Activated naive CD8-positive, alpha-beta T cell treated with anti-CD3 and anti-CD28 coated beads, Interleukin-2, amount 10 ng/mL, durations not matched to agents 7 days and 5 days (primary cell): ENCODE measurements at places on chromosomes 3 and 15.
A peak's percentile ranks its signal among the peaks of the same experiment; 100 is the strongest.

GRCh38 chr3:160486459-160486869, 36.9 kb upstream of the TRIM59 start:
- H3K27me3 ChIP-seq, result peaks cover 4% of the 10 kb centered on the region
- DNase-seq, result no peak
- H3K4me1 ChIP-seq, result peaks cover 4% of the 10 kb centered on the region
- no peak overlapping the region for H3K27ac ChIP-seq
- H3K36me3 ChIP-seq, result no peaks in the 10 kb centered on the region
- H3K4me3 ChIP-seq, result no peak overlapping the region

DNA sequence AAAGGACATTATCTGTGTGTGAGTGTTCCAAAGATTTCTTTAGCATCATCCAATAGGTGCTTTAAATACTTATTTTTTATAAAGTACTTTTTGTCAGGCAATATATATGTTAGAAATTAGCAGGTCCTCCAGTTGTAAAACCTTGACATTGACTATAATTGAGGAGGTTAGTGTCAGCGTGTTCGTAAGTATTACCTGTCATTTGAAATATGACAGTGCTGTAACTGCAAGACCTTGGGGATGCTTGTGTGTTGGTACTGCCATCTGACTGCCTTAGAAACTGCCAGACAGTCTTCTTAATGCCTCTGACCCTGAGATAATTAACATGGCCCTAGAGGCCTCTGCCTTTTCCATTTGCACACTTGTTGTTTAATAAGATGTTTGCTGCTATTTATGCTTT, 170.7 kb downstream of the NAALADL2 start:
- H3K4me1 ChIP-seq, result no peaks in the 10 kb centered on the region
- H3K4me3 ChIP-seq, result no peak overlapping the region
- no peaks in the 10 kb centered on the region for H3K27me3 ChIP-seq
- DNase-seq, result no peak

DNA sequence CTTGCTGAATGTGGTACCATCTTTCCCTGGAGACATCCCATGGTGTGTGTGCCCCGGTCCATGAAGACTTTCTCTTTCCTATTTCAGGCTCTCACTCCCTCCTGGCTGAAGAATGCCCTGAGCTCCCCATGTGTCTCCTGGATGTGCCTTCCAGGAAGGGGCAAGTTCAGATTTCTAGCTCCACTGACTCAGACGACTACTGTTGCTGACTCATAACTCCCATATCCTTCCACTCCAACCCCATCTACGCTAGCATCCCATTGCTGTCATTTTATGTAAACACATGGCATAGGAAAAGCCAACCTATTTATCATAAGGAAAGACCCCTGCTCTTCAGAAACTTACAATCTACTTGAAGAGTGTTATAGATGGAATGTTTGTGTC, 95.0 kb downstream of the ADCY5 start:
- peaks cover 27% of the 10 kb centered on the region for H3K27me3 ChIP-seq
- no peak for DNase-seq
- no peaks in the 10 kb centered on the region for H3K36me3 ChIP-seq

GRCh38 chr15:62053439-62054085, 6.7 kb downstream of the VPS13C start:
- no peak overlapping the region for H3K4me3 ChIP-seq
- H3K27me3 ChIP-seq, result no peaks in the 10 kb centered on the region
- H3K4me1 ChIP-seq, result peaks cover 11% of the 10 kb centered on the region
- peaks cover 20% of the 10 kb centered on the region for H3K36me3 ChIP-seq

DNA sequence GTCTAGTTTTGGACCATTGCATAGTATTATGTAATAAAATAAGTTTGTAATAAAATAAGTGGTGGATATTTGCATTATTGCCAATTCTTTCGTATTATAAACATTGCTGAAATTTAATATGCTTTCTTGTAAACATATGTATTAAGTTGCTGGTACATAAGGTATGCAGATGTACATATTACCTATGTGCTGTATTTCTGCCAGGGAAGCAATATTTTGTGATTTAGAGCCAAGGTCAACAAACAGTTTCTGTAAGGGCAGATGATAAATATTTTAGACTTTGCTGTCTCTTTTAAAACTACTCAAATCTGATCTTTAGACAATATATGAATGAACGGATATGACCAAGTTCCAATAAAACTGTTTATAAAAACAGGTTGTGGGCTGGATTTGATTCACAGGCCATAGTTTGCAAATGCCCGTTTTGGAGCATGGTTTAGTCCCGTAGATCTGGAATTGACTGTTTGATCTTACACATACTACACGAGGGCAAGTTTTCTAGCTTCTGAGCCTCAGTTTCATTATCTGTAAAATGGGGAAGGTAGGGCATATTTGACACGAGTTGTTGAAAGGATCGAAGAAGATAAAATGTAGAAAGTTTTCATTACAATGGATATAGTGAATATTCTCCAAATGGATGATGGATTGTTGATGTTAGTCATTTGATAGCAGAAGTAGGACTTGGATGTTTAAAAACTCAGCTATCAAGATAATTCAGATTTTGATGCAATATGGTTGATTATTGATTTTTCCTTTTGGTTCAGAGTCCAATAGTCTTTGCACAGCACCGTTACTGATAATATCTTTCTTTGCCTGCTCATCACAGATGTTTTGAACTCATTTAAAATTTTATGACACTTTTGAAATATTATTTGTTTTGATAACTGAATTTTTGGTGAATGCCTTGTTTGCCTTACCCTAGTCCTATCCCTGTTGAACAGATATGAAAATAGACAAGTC, 394.6 kb downstream of the FEZF2 start:
- no peak for DNase-seq
- H3K27ac ChIP-seq, result no peak overlapping the region
- H3K4me1 ChIP-seq, result no peaks in the 10 kb centered on the region
- no peak overlapping the region for H3K4me3 ChIP-seq

DNA sequence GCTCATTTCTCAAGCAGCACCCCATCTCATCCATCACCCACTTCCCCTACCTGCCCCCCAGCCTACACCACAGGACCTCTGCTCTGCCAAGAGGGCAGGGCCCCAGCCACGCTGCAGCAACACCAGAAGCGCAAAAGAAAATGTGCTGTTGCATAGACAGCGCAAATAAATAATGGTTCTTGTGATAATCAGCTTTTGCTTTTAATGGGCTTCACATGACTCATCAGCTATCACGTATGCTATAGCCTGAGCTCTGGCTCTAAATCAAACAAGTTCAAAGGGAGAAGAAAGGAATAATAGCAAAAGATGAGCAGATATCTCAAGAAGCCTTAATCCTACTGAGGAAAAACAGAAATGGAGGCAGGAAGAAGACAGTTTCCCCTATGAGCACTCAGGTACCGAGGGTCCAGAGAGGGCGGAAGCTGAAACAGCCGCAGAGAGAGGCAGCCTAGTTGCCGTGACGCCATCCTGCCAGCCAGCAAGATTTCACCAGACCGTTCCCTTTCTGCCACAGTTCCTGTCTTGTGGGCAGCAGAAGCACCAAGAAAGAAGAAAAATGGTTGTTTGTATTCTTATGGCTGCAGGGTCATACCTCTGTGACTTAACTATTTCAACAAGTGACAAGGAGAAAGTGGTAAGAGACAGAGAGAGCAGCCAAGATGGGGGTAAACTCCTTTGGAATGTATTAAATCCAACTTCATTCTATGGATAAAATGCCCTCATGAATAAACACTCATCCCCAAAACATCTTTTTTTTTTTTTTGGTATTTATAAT, 22.0 kb downstream of the RAB27A start:
- H3K4me1 ChIP-seq, result peaks cover 61% of the 10 kb centered on the region
- peak overlapping the region; percentile 77 for H3K4me3 ChIP-seq
- H3K36me3 ChIP-seq, result peaks cover 47% of the 10 kb centered on the region
- H3K27me3 ChIP-seq, result no peaks in the 10 kb centered on the region
- H3K27ac ChIP-seq, result peak overlapping the region; percentile 97
- peak; percentile 62 for DNase-seq

DNA sequence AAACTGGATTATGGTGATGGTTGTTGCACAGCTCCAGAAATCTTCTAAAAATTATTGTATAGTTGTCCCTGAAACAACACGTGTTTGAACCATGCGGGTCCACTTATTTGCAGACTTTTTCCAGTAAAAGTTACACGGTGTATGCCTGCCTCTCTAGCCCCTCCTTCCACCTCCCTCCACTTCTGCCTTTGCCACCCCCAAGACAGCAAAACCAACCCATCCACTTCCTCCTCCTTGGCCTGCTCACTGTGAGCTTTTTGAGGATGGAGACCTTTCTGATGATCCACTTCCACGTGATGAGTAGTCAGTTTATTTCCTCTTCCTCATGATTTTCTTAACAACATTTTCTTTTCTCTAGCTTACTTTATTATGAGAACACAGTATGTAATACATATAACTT, 5.4 kb downstream of the CYFIP1 start:
- no peak for DNase-seq
- H3K27me3 ChIP-seq, result peaks cover 22% of the 10 kb centered on the region
- H3K4me1 ChIP-seq, result peaks cover 18% of the 10 kb centered on the region
- no peak overlapping the region for H3K27ac ChIP-seq

DNA sequence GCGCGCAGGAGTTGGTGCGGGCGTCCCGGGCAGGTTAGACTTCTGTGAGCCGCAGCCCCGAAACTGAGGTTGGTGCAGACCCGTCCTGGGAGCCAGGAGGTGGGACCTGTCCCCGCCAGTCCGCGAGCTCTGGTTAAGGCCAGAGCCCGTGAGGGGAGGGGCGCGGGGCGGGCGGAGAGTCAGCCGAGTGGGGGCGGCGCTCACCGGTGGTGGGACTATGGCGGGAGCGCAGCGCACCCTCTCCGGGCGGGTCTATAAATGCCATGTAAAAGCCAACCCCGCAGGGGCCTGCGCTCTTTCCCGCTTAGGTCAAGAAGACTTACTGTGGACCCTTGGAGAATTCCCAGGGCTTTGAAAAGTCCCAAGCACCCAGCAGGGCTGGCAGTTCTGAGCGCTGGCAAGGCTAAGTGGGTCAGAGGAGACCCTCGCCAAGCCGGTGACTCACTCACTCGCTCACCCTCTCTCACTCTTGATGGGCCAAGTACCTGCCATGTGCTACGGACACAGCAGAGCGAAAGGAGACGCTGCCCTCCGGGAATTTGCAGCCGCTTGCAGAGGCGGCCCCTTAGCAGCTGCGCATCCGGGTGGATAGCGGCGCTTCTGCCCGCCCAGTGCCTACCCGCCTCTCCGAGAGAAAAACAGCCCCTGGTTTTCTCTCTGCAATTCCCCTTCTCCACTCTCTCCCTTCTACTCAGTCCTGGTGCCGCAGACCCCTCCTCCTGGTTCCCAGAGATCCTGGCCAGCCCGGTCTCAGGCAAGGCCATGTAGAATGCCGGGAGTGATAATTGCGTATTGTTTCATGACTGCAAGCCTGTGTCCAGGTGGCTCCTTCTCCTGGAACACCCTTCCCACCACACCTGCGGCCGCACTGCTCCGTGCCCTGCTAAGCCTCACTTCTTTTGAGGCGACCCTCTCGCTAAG, at the start of gene ALDH1L1:
Gene ALDH1L1, minus strand, starts transcription at position 110 of the 921 bp plus-strand sequence. CDS start 19,607 bp downstream, outside the sequence.
- H3K36me3 ChIP-seq, result no peaks in the 10 kb centered on the region
- no peak for DNase-seq
- H3K27me3 ChIP-seq, result peaks cover 55% of the 10 kb centered on the region
- H3K4me3 ChIP-seq, result no peak within 1 kb of the TSS
- H3K4me1 ChIP-seq, result peaks cover 1% of the 10 kb centered on the region
- no peak within 1 kb of the TSS for H3K27ac ChIP-seq

- DNase-seq, result no peak
- H3K4me1 ChIP-seq, result no peaks in the 10 kb centered on the region
- H3K4me3 ChIP-seq, result no peak overlapping the region
Observed at GRCh38 chr3:133987948-133988484, 41.7 kb downstream of the SLCO2A1 start.

DNA sequence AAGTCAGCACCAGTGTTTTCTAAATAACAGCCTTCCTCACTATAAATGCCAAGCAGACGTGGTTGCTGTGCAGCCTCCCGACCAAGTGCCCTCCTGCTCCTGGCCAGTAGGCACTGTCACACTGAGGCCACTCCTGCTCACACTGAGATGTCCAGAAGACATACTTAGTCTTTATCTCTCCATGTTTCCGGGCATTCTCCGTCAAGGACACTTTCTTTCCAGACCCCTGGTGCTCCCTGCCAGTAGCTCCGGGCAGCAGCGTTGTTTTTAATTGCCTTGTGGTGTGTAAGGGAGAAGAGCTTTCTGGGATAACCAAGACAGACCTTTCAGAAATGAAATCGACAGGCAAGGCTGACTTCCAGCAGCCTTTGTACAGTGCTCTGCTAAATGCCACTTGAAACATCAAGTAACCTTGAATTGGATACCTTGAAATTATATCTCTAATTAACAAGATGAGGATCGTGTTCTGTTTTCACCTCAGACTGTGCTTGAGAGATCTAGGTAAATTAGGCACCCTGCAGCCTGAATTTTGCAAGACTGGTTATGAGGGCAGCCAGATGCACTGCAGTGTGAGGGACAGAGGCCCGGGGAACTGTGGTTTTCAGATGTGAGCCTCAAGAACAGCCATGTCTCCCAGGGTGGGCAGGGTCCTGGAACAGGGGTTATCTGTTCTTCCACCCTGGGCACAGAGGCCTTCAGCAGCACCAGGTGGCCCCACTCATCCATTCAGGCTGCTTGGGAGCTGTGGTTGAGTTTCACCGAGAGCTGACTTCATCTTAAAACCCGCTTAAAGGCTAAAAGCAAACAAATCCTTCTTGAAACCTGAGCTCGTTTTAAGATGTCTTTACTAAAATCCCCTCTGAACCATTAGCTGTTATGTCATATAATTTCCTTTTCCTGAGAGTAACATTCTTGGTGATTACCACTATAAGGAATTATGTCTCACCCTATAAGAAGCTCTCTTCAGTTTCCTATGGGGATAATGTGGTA, 105.5 kb upstream of the IL12A start:
- H3K27me3 ChIP-seq, result peaks cover 11% of the 10 kb centered on the region
- H3K27ac ChIP-seq, result no peak overlapping the region
- H3K4me3 ChIP-seq, result no peak overlapping the region
- no peaks in the 10 kb centered on the region for H3K4me1 ChIP-seq

DNA sequence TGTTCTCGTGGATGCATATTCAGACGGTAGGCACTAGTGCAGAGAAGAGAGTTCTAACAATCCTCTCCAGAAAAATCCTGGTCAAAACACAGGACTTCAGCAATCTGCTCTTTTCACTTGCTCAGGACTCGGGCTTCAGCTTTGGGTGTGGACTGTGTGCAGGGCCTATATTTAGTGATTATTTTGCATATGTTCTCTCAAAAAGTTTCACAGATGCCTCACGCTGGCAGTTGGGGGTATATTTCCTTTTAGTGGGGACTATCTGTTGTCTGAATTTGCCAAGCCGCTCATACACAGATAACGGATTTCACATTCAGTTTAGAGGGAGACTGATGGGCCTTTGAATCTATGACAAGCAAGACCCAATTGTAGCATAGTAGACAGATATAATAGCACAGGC, 54.4 kb upstream of the LRRN1 start:
- no peak overlapping the region for H3K4me3 ChIP-seq
- no peak for DNase-seq
- no peaks in the 10 kb centered on the region for H3K36me3 ChIP-seq
- H3K27me3 ChIP-seq, result no peaks in the 10 kb centered on the region
